ENCODE measurements at places on chromosomes 7 and 10.

DNA sequence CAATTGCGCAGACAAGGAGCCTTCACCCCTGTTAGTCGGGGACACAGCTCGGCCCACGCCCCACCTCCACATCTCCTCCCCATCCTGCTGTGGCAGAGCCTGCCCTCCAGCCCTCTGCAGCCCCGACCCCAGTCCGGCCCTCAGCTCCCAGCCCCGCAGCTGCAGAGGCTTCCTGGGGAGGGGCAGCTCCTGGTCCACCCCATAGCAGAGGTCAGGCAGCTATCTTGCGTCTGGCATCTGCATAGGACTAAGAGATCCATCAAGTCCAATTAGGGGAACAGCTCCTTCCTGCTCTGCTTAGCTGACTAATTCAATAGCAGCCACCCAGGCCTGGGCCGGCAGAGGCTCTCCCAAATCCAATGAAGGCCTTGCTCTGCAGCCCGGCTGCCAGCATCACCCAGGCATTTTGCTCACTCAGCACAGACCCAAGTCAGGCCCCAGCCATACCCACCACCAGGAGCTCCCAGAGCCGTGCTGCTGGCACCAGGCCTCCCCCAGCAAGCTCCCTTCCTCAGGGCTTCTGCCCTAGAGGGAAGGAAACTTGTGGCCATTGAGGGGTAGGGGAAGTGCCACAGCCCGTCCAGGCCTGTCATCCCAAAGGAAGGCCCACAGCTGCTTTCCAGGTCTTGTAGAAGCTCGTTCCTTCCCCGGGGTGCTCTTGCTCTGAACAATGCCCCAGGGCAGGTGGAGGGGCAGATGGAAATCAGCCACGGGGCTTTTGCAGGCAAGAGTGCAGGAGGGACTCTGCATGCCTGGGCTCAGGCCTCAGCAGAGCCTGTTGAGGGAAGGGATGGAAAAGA, 106.2 kb upstream of the RET start:
- no peak for DNase-seq

DNA sequence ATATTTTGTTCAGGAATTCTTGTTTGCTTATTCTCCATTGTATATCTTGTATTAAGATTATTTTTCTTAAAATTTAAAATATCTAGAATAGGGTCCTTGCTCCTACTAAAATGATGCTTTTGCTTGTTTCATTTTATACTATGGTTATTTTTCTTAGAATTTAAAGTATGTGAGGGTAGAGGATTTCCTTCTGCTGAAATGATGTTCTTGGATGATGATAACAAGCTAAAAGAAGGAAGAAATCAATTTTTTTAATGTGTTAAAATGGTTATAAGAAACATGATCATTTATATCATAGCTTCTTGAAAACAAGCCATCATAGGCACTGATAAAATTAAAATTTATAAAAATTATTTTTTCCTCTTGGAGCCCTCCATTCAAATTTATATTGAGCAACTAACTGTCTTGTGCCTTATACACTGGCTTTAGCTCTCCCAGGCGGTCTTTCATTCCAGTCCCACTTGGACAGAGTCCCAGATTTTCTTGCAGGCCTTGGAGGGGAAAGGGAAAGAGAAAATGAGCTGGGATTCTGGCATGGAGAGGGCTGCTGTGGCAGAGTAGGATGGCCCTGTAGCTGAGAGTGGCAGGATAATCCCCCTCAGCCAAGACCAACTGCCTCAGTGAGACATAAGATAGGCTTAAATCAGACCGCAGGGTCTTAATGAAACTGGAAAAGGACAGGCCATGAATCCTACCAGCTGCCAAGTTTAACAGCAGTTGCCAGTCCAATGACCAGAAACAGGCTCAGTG, 60.2 kb downstream of the DNAJB9 start:
- no peak for DNase-seq

- DNase-seq = no peak
Measured at GRCh38 chr10:117264782-117265181, 23.9 kb downstream of the SLC18A2 start.

- DNase-seq = no peak
Measured at GRCh38 chr7:44433255-44434022, 57.0 kb downstream of the NUDCD3 start.

DNA sequence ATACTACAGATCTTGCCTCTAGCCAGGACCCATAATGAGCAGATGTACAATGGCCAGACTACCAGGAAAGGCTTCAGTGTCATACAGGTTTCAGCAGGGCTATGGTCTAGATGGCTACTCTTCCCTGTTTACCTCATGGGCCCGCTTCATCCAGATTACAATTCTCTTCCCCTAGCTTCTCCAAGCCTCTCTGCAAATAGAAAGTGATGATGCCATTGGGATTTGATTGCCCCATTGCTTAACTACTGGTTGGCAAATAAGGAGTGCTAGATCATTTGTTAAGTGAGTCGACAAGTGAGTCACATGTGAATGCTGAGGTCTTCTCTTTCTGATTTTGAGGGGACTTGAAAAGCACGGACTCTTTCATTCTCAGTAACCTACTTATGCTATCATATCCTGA, 361.5 kb upstream of the LRRTM3 start:
- no peak for DNase-seq

DNA sequence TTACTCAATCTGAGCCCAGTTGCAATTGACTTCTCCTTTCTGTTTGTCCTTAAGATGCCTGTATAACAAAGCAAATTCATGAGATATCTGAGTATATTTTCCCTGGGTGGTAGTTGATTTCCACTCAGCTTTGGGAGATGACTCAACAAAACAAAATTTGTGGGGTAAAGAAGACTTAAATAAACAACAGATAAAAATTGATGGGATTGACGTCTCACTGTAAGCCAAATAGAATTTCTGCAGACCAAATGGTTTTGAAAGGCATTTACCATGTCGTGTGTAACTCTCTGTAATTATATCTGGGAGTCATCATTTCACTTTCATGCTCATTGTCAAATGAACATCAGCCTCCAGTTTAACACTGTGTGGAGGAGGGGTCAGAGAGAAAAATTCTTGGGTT, 255.4 kb upstream of the MYO3A start:
- DNase-seq = no peak

GRCh38 chr10:17456032-17456548, 1.7 kb upstream of the ST8SIA6 start:
- no peak for DNase-seq

DNA sequence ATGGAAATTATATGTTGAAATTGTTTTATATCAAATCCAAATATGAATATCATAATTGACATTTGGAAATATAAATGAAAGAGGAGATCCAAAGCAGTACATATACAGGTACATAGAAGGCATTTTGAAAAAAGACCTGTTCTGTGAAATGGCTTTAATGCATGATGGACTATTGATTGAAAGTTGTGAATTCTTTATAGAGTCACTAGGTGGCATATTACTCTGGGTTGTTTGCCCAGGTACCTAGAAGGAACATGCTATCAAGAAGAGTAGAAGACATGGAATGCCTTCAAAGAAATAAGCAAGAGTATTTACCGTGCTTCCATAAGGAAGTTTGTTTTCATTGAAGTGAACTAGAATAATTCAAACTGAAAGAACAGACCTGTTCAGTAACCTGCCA, 160.0 kb upstream of the ANK3 start:
- no peak for DNase-seq

- DNase-seq = no peak
Measured at GRCh38 chr7:46210467-46210866, 289.4 kb upstream of the IGFBP3 start.

DNA sequence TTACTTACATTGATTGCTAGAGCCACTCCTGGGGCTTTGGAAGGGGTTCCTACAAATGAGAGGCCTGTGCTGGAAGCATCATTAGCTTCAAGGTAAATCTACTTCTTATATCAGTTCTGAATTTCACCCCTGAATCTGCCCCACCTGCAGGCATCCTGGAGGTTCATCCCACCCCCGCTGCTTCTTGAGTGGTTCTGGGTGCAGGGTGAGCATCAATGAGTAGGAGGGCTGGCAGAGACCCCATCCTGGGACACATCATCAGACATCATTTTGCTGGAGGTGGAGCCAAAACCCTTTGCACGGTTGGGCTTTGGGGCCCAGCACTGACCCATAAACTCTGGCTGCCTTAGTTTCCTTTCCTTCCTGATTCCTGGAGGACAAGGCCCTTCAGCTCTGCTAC, 143.7 kb downstream of the PTPN20 start:
- DNase-seq = no peak

DNA sequence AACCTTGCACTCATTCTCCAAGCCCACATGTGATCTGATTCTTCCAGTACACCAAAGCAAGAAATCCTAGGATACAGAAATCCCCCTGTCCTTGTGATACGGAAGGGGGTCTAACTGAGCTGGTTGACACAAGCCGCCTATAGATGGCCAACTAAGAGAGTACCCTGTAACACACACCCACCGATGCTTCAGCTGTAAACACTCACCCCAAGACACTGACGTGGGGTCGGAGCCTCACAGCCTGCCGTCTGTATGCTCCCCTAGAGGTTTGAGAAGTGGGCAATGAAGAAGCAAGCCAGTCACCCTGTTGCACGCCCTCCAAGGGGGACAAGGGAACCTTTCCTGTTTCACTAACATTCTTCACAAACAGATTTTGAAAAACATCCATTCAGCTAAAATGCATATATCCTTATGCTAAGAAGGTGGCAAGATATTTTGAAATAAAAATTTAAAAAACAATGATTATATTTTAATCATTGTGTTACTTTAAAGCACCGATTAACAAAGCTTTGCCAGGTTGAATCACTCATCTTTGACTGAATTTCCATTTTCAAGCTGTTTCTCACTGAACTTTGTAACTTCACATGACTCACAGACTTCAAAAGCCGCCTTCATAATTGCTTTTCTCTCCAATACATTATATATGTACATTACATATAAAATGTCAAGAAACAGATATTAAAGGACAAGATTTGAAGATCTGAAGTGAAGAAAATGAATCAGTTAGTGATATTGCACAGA, 329.3 kb downstream of the ARL4A start:
- no peak for DNase-seq

GRCh38 chr10:4684434-4684833, 141.6 kb upstream of the AKR1E2 start:
- DNase-seq = no peak

DNA sequence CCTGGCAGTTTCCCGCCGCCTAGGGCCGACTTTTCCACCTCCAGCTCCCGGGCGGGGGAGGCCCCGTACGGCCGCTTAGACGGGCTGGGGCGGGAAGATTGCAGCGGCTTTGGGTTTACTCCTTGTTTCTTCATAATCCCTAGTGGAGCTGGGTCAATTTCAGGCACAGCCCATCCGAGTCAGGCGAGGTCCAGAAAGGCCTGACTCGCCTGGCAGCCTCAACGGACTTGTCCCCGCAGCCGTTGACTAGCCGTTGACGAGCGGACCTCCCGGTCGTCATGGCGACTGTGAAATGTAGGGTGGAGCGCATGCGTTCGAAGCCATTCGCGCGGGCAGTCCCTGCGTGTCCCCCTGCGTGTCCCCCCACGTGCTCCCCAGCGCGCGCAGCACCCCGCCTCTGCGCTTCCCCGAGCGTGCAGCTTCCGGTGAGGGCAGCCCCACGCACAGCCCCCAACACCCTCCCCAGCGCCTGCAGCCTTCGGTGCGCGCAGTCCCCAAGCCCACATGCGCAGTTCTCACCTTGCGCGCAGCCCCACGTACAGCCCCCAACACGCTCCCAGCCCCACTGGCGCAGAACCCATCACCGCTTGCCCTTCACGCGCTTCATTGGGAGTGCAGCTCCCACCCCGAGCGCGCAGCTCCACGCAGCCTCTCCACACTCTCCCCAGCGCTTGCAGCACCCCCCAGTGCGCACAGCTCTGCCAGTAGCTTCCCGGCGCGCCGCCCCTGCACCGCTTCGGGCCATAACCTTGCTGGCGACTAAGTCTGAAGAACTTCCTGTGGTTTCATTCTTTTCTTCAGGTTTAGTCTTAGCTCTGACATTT, 67.8 kb downstream of the TBX20 start:
- peak; percentile 58 for DNase-seq

DNA sequence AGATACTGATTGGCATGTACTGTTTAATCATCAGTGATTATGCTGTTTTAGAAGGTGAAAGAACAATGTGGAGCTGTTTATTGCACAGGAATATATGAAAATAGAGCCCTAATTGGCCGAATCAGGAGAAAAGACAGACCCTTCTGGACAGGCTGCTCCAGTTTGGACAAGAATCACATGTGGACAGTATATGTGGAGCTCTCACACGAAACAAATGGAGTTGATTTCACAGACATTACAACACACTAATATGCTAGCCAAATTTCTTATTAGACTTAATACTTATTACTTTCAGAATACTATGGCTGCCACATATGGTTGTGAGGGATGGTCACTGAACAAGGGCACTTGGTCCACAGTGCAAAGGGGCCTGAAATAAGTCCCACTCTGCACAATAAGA, 15.5 kb downstream of the TWIST1 start:
- DNase-seq = no peak

- DNase-seq = peak; percentile 66
Measured at GRCh38 chr10:114064151-114065048, 20.7 kb downstream of the ADRB1 start.

DNA sequence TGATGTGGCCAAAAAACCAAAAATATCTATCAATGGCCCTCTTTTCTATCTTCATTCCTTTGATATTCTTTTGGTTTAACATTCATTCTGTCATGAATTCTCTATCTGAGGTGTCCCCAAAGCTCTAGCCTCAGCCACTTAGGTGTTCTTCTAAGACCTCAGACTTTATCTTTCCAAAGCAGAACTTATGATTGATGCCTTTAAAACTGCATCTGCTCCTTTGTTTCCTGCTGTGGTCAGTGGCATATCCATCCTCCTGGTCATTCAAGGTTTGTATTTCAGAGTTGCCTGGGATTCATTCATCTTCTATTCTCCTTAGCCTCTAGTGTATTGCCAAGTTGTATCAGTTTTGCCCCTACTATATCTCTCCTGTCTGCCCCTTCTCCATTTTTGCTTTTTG, 30.6 kb downstream of the FHIP2A start:
- DNase-seq = no peak

DNA sequence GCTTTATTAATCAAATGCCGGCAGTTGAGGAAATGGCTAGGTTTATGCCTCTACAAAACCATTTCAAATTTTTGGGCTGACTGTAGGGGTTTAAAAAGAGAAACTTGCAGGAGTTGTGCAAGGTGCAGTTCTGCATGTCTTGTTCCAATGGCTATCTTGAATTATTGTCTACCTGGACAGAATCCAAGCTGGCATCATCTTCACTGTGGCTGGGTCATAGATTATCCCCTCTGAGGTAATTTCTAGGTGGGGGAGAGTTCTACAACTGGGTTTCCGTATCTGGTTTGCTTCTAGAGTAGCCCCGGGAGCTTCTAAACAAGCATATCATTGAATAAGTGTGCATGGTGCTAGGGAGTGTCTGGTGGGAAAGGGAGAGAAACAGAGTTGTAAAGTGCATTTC, 16.9 kb downstream of the BET1 start:
- DNase-seq = no peak

GRCh38 chr7:108802650-108803049, 233.0 kb downstream of the DNAJB9 start:
- no peak for DNase-seq

- DNase-seq = peak; percentile 67
Measured at GRCh38 chr10:79070081-79070605, 1.4 kb downstream of the ZMIZ1 start.
